Kidney glomerular epithelial cell (primary cell): ENCODE measurements at places on chromosomes 1 and 21.

GRCh38 chr1:112337028-112337531 lies 58.9 kb upstream of the CTTNBP2NL start:
- no peak for DNase-seq

DNA sequence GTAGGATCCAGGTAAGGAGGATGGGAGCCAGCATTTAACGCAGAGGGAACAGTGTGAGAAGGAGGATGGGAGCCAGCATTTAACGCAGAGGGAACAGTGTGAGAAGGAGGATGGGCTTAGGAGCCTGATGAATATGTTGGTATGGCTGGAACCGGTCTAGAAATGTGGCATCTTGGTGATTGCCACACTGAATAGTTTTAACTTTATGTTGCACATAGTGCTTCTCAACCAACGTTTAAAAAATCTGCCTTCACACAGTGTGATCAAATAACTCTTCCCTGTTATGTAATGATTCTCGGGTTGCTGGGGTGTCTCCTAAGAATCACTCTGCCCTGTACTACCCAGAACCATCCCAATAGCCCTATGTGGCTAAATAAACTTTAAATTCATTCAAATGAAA lies 146.9 kb upstream of the DUSP10 start:
- DNase-seq: no peak

GRCh38 chr1:92662048-92662447 lies 122.9 kb downstream of the EVI5 start:
- DNase-seq: no peak

- DNase-seq: no peak
Measured at GRCh38 chr1:204326771-204327300, 32.9 kb downstream of the PLEKHA6 start.

DNA sequence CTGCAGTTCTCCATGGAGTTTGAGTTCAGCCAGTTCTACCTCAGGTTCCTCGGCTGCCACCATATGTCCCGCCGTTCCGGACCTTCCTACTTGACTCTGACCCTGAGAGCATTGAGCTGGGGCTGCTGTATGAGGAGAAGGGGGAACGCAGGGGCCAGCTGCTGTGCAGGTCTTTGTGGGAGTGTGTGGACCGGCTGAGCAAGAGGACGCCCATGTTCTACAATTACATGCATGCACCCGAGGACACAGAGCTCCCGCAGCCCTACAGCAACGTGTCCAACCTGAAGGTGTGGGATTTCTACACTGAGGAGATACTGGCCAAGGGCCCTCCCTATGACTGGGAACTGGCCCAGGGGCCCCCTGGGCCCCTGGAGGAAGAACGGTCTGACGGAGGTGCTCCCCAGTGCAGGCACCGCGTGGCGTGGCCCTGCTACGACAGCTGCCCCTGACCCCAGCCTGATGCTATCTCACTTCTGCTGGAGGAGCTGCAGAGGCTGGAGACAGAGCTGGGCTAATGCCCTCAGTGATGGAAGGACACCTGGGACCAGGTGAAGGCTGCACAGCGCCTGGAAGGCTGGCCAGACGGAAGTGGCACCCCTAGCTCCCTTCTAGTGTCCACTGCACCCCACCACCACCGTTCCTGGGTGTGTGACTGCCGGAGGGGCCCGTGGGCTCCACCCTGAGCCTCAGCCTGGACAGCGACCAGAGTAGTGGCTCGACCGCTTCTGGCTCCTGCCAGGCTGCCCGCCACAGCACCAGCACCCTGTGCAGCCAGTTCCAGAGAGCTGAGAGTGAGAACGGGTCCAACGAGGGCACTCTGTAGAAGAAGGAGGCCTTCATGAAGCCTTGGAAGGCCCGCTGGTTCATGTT lies 20.8 kb upstream of the NPPB start:
- no peak for DNase-seq

GRCh38 chr1:88982055-88982454 lies 10.4 kb downstream of the KYAT3 start:
- DNase-seq: peak; percentile 10

DNA sequence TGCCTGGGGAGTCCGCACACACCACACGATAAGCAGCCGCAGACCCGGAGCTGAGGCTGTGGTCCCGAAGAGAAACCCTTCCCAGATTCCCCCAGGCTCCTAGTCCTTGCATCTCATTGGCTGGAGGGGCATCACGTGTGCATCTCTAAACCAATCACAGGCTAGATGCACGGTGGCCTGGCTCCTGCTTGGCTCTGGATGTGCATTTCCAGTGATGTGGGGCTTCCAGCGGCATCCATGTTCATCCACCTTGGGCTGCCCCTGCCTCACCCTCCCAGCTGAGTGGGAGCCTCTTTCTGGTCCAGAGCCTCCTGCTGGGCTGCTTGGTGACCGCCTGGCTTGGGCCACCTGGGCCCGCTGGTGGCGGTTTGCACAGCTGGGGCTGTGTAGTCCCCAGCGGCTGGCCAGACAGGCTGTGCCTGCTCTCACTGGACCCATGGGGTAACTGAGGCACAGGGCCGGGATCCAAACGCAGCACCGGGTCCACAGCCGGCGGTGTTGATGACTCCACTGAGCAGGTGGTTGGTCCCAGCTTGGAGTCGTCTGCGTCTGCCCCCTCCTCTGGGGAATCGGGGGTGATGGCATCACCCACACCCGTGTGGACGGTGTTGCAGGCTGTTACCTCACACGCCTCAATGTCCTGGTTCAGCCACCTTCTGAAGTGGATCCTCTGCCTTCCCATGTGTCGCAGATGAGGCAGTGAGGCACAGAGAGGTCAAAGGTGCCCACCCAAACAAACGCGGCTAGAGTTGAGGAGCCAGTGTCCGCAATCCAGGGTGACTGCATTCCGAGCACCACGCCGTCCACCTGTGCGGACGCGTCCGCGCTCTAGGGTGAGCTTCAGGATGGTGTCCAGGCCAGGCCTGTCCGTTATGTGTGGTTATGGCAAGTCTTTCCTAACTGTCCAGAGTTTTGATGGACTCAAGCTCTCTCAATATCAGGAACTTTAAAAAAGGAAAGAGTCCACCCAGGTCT lies 41.3 kb downstream of the COL6A1 start:
- no peak for DNase-seq

DNA sequence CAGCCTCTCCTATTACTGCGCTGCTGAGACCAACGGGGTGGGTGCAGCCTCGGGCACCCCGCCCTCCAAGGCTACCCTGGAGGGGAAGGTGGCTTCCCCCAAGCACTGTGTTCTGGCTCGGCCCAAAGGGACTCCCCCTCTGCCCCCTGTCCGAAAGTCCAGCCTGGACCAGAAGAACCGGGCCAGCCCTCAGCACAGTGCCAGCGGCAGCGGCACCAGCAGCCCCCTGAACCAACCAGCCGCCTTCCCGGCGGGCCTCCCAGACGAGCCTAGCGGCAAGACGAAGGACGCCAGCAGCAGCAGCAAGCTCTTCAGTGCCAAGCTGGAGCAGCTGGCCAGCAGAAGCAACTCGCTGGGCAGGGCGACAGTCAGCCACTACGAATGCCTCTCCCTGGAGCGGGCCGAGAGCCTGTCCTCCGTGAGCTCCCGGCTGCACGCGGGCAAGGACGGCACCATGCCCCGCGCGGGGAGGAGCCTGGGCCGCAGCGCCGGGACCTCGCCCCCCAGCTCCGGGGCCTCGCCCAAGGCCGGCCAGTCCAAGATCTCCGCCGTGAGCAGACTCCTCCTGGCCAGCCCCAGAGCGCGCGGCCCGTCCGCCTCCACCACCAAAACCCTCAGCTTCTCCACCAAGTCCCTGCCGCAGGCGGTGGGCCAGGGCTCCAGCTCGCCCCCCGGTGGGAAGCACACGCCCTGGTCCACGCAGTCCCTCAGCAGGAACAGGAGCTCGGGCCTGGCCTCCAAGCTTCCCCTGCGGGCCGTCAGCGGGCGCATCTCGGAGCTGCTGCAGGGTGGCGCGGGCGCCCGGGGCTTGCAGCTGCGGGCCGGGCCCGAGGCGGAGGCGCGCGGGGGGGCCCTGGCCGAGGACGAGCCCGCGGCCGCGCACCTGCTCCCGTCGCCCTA lies 533.1 kb downstream of the KIF26B start:
- DNase-seq: no peak

DNA sequence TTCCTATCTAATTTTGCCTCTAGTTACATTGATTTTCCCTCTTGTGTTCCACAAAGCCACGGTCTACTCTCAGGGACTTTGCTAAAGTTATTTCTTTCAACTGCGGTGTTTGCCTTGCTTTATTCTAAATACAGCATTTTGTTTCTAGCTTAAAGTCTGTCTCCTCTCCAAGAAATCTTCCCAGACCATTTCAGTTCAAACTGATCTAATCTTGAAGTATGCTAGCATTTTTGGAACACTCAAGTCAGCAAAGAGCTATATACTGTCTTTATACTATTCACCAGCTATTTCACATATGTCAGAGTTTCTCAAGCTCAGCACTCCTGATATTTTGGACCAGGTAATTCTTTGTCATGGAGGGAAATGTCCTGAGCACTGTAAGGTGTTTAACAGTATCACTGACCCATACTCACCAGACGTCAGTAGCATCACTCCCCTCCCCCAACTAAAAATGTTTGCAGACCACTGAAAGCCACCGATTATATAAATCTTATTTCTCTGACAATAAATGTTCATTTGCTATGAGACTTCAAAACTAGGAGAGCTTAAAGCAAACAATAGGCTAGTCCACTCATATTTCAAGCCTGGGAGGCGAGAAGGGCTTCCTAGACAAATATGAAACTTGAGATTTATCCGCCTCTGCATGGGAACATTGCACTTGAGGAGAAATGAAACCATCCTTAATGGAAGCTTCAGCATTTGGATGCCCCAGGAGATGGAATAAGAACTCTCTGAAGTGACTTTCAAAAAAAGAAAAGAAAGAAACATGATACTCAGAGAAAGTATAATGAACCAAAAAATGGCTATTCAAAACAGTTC lies 81.1 kb downstream of the KIAA0319L start:
- no peak for DNase-seq

GRCh38 chr1:27504588-27505419 lies 14.8 kb upstream of the WASF2 start:
- no peak for DNase-seq

- no peak for DNase-seq
Measured at GRCh38 chr1:50109647-50110075, 941 bp downstream of the ELAVL4 start.

GRCh38 chr1:21663951-21664805 lies 5.0 kb downstream of the RAP1GAP start:
- DNase-seq: no peak

- no peak for DNase-seq
Measured at GRCh38 chr1:23352096-23352695, 8.1 kb upstream of the HNRNPR start.

DNA sequence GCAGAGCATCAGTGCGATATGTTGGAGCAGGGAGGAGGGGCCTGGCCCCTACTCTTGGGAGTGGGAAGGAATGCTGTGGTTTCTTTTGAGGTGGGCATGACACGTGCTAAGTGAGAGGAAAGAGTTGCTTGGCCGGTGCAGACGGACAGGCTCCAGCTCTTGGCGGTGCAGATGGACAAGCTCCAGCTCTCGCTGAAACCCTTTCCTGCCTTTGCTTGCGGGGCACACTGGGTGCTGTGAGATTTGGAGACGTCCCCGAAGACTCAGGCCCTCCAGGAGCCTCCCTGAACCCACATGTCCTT lies 15.9 kb downstream of the PDXK start:
- DNase-seq: no peak
